ENCODE measurements at places on chromosomes 3 and 15. TPM values are rescaled to one million over a fixed set of nuclear protein-coding genes. Genes with fewer than 3 reads are reported as not detected.

Gene CRYGS
- 4.5 TPM for total RNA-seq

DNA sequence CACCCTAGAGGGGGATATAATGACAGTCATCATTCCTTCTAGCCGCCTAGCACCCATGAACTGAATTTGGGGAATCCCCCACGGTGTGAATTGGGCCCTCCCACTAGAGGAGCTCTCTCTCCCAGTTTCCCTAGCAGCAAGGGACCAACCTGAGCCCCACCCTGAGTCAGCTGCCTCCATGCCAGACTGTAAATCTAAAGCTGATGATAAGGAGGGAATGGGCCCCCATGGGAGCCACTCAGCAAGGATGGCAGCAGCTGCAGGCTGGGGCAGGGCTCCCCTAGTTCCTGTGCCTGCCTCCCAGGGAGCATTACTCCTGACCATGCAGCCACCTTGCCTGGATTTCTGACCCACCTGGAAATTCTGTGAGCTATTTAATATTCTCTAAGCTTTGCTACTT, 57.0 kb upstream of the PXYLP1 start:
- peaks cover 17% of the 10 kb centered on the region for H3K27me3 ChIP-seq
- H3K27ac ChIP-seq, result no peak overlapping the region
- H3K4me3 ChIP-seq, result no peak overlapping the region
- DNase-seq, result no peak
- H3K4me1 ChIP-seq, result no peaks in the 10 kb centered on the region

DNA sequence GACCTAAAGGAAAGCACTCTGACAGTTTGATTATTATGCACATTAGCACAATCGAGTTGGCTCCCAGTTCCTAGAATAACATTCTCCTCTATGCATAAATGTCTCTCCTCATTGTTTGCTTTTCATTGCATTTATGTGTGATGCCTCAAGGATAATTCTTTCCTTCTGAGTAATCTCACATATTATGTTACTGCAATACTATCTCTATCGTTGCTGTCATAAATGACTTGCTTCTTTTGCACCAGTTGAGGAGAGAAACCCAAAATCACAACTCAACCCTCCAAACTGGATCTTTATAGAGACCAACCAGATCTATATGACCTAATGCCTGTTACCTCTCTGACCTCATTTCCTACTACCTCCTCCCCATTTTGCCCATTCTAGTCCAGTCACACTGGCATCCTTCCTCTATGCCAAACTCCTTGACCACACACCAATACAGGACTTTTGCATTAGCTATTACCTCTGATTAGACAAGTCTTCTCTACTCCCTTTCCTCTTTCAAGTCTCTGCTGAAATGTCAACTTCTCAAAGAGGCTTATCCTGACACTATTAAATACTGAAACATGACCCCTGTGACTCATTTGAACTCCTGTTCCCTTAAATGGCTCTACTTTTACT, 1026.0 kb downstream of the TUSC7 start:
- H3K4me1 ChIP-seq, result no peaks in the 10 kb centered on the region
- no peak for DNase-seq
- no peaks in the 10 kb centered on the region for H3K27me3 ChIP-seq
- H3K36me3 ChIP-seq, result no peaks in the 10 kb centered on the region
- H3K4me3 ChIP-seq, result no peak overlapping the region

DNA sequence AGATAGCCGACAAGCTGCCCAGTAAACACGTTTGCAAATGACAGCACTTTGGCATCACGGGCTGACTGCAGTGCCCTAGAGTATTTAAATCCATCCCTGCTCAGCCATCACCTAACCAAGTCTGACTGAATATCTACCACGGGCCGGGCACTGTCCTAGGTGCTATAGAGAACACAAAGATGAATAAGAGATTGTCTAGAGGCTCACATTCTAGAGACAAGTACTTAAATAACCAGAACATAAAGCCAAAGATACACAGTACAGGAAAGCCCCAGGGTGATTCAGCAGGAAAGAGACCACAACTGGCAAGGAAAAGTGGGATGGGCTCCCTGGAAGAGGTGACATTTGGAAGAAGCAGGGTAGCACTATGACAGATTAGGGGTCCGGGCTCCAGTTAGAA, 103.5 kb downstream of the MYLK start:
- no peak overlapping the region for H3K27ac ChIP-seq
- DNase-seq, result no peak
- H3K36me3 ChIP-seq, result no peaks in the 10 kb centered on the region
- H3K27me3 ChIP-seq, result peaks cover 7% of the 10 kb centered on the region
- H3K4me3 ChIP-seq, result no peak overlapping the region

- no peak overlapping the region for H3K4me3 ChIP-seq
- no peaks in the 10 kb centered on the region for H3K36me3 ChIP-seq
- H3K4me1 ChIP-seq, result no peaks in the 10 kb centered on the region
- no peak for DNase-seq
Measured at GRCh38 chr3:169242708-169243513, 420.6 kb downstream of the MECOM start.

DNA sequence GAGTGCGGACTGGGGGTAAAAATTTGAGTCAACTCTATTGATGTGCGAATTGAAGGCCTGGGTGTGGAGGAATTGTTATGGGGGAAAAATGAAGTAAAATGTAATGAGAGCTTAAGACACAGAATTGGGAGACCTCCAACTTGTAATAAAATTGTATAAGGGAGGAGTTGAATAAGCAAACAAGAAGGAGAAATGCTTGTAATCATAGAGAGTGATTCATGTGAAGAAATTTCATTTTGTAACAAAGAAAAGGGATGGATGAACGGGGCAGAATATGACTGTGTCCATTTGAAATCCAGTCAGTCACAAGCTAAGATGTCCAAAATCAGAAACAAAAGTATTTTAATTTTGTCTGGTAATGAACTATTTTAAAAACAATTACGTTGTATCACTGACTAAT, 552.3 kb downstream of the NAALADL2 start:
- H3K4me1 ChIP-seq, result no peaks in the 10 kb centered on the region
- H3K27me3 ChIP-seq, result no peaks in the 10 kb centered on the region
- no peaks in the 10 kb centered on the region for H3K36me3 ChIP-seq
- no peak overlapping the region for H3K4me3 ChIP-seq
- no peak overlapping the region for H3K27ac ChIP-seq

DNA sequence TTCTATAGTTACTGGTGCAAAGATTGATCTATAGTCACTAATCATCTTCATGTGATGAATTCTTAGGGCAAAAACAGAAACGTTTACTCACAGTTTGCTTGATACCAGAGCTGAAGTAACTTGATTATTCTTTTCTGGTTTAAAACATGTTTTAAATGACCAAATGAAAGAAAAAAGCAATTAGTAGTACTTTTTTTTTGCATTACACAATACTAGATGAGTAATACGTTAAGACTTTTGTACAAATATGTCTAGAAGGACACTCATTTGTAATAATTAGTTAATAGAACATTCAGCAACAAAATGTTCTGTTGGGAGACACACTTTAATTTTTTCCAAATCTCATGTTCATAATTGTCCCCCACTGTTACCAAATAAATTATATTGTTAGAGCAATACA, 523.2 kb downstream of the SOX2 start:
- H3K36me3 ChIP-seq, result no peaks in the 10 kb centered on the region

DNA sequence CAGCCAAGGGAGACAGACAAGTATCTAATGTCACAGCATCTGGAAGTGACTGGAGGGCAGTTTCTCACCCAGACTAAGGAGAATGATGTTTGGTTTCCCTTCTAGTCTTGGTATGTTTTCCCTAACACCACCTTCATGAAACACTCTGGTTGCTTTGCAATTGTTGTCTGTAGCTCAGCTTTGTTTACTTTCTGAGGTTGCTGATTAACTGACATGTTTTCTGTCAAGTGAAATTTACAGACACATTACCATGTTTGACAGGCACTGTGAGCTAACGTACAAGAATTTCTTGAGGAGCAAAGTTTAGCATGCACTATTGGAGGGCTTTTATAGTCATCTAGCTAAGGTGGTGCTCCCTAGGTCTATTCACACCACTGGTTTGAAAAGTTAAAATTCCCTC, 131.6 kb upstream of the NECTIN3 start:
- H3K27me3 ChIP-seq, result no peaks in the 10 kb centered on the region
- no peak for DNase-seq
- no peaks in the 10 kb centered on the region for H3K4me1 ChIP-seq
- peaks cover 4% of the 10 kb centered on the region for H3K36me3 ChIP-seq
- H3K4me3 ChIP-seq, result no peak overlapping the region

DNA sequence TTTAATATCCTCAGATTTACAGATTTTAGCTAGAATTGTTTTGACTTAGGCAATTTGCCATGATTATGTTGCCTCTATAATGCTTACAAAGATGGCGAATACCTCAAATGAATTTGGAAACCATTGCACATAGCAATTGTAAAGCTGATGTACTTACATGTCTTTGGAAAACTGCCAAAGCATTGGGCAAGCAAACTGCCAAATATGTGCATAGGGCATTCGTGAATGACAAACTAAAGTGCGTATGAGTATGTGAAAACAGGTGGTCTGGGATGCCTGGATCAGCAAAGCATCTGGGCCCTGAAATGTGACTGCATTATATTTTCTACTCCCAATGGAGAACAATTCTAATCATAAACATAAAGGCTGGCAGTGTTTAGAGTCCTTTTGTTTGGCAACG, 445.3 kb upstream of the ROBO1 start:
- H3K36me3 ChIP-seq, result peaks cover 5% of the 10 kb centered on the region
- DNase-seq, result no peak
- no peaks in the 10 kb centered on the region for H3K27me3 ChIP-seq
- no peak overlapping the region for H3K27ac ChIP-seq
- H3K4me1 ChIP-seq, result no peaks in the 10 kb centered on the region
- no peak overlapping the region for H3K4me3 ChIP-seq

- H3K27ac ChIP-seq, result no peak overlapping the region
- no peaks in the 10 kb centered on the region for H3K36me3 ChIP-seq
- no peak overlapping the region for H3K4me3 ChIP-seq
- peaks cover 5% of the 10 kb centered on the region for H3K27me3 ChIP-seq
Measured at GRCh38 chr15:29379647-29380046, 110.0 kb upstream of the NSMCE3 start.

- no peak overlapping the region for H3K4me3 ChIP-seq
- DNase-seq, result no peak
- H3K27ac ChIP-seq, result no peak overlapping the region
- H3K36me3 ChIP-seq, result peaks cover 8% of the 10 kb centered on the region
Measured at GRCh38 chr3:111741181-111741580, 117.9 kb upstream of the PHLDB2 start.

GRCh38 chr3:126540342-126540849, 16.4 kb downstream of the CHST13 start:
- peaks cover 22% of the 10 kb centered on the region for H3K4me1 ChIP-seq
- H3K27me3 ChIP-seq, result peaks cover 2% of the 10 kb centered on the region
- peak; percentile 39 for DNase-seq
- H3K27ac ChIP-seq, result peak overlapping the region; percentile 61
- H3K4me3 ChIP-seq, result no peak overlapping the region

GRCh38 chr15:87623832-87624231, 632.7 kb downstream of the NTRK3 start:
- no peak overlapping the region for H3K27ac ChIP-seq
- no peak overlapping the region for H3K4me3 ChIP-seq
- H3K36me3 ChIP-seq, result no peaks in the 10 kb centered on the region
- H3K4me1 ChIP-seq, result no peaks in the 10 kb centered on the region
- peaks cover 9% of the 10 kb centered on the region for H3K27me3 ChIP-seq

Gene LYSMD4
- total RNA-seq, result 10.8 TPM

DNA sequence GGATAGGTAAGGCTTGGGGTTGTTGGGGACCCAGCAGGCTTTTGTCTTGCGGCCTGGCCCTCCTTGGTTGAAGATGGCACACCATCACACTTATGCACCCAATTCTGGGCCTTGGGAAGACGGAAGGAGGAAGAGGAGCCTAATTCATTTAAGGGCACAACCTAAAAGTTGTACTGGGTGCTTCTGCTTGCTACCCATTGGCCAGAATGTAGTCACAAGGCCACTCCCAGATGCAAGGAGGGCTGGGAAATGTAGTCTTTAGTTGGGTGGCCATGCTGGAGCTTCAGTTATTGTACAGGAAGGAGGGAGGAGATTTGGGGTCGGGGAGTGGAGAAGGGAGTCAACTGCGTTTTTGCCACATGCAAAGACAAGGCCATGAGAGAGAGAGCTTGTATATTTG, 109.2 kb downstream of the TMEM266 start:
- no peaks in the 10 kb centered on the region for H3K4me1 ChIP-seq
- peaks cover 6% of the 10 kb centered on the region for H3K27me3 ChIP-seq
- DNase-seq, result no peak
- H3K27ac ChIP-seq, result no peak overlapping the region
- H3K4me3 ChIP-seq, result no peak overlapping the region

GRCh38 chr3:56484122-56484521, 15.9 kb upstream of the ERC2 start:
- peaks cover 11% of the 10 kb centered on the region for H3K27me3 ChIP-seq
- no peak overlapping the region for H3K4me3 ChIP-seq
- H3K36me3 ChIP-seq, result no peaks in the 10 kb centered on the region
- DNase-seq, result no peak

DNA sequence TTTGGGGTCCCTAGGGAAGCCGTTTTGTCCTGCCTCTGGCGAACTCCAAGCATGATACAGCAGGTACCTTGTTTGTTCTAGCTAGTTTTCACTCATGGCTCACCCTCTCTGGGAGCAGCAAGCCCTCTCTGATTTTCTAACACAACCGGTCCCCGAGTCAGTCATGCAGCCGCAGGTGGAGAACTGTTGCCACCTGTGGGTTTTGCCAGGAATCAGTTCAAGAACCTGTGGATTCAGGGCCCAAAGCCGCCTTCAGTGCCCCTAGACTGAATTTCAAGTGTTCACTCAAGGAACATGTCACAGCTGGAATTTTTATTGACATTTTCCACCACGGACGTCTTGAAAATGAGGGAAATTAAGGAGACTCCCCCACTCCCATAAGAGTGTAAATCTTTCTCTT, 13.3 kb upstream of the LRRK1 start:
- no peak for DNase-seq
- H3K4me3 ChIP-seq, result no peak overlapping the region
- H3K27ac ChIP-seq, result no peak overlapping the region

DNA sequence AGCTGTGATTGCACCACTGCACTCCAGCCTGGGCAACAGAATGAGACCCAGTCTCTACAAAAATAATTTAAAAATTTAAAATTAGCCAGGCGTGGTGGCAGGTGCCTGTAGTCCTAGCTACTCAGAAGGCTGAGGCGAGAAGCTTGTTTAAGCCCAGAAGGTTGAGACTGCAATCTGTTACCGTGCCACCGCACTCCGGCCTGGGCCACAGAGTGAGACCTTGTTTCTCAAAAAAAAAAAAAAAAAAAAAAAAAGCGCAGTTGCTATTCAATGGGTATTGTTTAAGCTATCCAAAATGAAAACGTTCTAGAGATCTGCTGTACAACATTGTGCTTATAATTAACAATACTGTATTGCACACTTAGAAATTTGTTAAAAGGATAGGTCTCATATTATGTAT, 24.0 kb downstream of the ZNF148 start:
- DNase-seq, result no peak
- H3K27me3 ChIP-seq, result no peaks in the 10 kb centered on the region
- H3K4me3 ChIP-seq, result no peak overlapping the region
- no peak overlapping the region for H3K27ac ChIP-seq
- H3K36me3 ChIP-seq, result peaks cover under 1% of the 10 kb centered on the region

GRCh38 chr3:22858486-22858885, 344.6 kb upstream of the UBE2E2 start:
- H3K4me1 ChIP-seq, result no peaks in the 10 kb centered on the region
- H3K27ac ChIP-seq, result no peak overlapping the region
- no peak for DNase-seq

GRCh38 chr15:85494048-85494777, 113.8 kb downstream of the AKAP13 start:
- no peaks in the 10 kb centered on the region for H3K27me3 ChIP-seq
- no peak overlapping the region for H3K4me3 ChIP-seq
- H3K36me3 ChIP-seq, result no peaks in the 10 kb centered on the region

- no peaks in the 10 kb centered on the region for H3K4me1 ChIP-seq
- no peaks in the 10 kb centered on the region for H3K36me3 ChIP-seq
- H3K27ac ChIP-seq, result no peak overlapping the region
Measured at GRCh38 chr3:58681863-58682262, 15.3 kb upstream of the FAM3D start.

Measured in natural killer cell treated with Interleukin-12 subunit alpha and Interleukin-12 subunit beta and Interleukin-15 and Interleukin-18, amount 100 ng/mL, for 72 hours (primary cell).